Naive thymus-derived CD8-positive, alpha-beta T cell (primary cell): ENCODE measurements at places on chromosomes 6 and 20.

DNA sequence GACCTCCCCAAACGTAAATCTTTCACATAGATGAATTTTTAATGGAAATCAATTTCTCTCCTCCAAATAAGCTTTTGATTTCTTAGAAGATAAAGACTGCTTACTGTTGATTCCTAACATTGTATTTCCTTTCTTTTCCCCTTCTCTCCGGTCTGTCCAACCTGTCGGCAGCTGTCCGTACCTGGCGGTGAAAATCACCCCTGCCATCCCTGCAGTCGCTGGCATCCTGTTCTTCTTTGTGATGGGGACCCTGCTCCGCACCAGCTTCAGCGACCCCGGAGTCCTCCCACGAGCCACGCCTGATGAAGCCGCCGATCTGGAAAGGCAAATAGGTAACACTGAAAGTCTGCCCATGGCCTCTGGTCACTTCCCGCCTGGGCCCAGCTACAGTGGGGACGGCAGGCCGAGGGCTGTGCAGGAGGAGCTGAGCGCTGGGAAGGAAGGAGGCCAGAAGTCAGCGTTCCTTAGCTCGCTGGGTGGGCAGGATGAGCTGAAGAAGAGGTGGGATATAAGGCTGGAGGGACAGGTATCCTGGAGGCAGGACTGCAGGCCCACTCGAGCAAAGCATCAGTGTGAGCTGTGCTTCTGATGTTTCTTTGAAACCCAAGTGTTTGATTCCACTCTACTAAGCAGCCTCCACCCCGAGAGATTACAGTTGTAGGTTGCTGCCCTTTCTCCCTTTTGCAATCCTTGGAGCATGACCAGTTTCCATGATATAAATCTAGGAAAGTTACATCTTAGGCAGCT lies 161.6 kb downstream of the ZDHHC14 start:
- no peak for DNase-seq

GRCh38 chr6:128492386-128492785 lies 28.0 kb downstream of the PTPRK start:
- DNase-seq, result no peak

- no peak for DNase-seq
Observed at GRCh38 chr20:22411627-22412450, 172.5 kb downstream of the FOXA2 start.

DNA sequence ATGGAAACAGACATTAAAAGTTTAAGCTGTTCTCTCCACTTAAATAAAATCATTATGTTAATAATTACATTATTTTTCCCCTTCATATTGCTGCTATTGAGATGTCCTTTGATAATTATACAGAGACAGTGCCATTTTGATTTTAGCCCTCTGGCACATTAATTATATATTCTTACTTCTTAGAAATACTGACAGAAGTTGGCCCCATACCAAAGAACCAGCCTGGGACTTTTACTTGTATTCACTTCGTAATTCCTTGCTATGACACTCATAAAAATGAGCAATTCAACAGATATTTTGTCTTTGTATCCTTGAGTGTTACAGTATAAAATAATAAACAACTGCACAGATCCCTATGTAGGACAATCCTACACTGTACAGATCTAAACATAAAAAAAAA lies 743.7 kb downstream of the TBC1D32 start:
- DNase-seq, result no peak

GRCh38 chr6:129469070-129469662 lies 240.8 kb downstream of the ARHGAP18 start:
- DNase-seq, result no peak

DNA sequence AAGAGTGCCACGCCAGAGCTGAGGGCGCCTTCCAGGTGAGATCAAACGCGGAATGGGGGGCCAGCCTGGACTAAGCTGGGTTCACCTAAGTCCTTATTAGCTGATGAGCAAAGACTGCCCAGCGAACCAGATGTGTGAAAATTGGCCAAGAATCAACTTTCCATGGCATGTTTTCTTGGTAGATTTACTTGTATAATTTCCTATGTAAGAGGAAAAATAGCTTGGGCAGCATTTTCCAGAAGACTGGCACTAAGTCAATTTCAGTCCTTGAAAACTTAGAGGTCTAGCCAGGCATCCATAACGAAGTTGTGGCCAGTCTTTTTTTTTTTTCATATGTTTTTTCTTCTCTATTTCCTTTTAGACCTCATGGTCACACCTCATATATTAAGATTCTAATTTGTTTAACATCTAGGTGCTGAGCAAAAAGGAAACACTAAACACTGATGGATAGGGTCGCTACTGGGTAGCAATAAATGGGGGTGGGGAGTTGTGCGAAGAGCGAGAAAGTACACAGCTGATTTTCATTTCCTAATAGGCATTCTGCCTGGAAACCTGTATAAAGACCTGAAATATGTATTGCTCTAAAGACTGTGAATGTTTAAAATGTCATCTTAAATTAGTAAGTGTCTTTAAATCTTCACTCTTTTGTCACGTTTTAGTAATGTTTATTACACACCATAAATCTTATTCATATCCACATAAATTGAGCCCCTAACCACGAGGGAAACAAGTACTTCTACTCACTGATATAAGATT lies 188.8 kb downstream of the CD83 start:
- DNase-seq, result no peak

GRCh38 chr6:118494091-118494490 lies 54.0 kb upstream of the PLN start:
- no peak for DNase-seq

GRCh38 chr6:128638817-128639216 lies 118.4 kb upstream of the PTPRK start:
- no peak for DNase-seq

- DNase-seq, result no peak
Observed at GRCh38 chr20:18224968-18225568, 63.3 kb upstream of the ZNF133 start.

- no peak for DNase-seq
Observed at GRCh38 chr6:41784581-41785171, 2.8 kb upstream of the TOMM6 start.

DNA sequence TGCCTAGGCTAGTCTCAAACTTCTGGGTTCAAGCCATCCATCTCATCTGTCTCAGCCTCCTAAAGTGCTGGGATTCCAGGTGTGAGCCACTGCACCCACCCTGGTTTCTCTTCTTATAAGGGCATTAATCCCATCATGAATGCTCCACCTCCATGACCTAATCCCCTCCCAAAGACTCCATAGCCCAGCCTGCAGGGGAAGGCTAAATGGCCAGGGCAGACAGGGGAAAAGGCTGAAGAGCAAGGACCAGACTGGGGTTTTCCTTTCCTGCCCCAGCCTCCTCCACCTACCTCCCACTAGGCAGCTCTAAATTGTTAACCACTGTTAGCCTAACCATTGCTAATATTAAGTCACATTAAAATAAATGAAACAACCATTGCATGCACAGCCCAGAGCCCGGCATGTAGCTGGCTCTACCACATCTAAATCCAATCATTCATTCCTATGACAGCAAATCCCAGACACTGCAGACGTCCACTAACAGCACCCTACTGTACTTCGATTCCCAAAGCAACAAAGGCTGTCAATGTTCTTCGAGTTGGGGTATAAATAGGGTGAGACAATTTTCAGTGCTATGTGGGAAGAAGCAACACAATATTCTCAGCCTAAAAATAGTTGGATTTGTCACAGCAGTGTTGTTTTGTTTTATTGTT lies 243.2 kb upstream of the ARID1B start:
- no peak for DNase-seq

GRCh38 chr20:31833931-31834521 lies 11.4 kb downstream of the FOXS1 start:
- DNase-seq, result no peak

- DNase-seq, result no peak
Observed at GRCh38 chr6:127201321-127201720, 65.3 kb upstream of the RNF146 start.

GRCh38 chr6:108760126-108761050 lies 87.8 kb upstream of the ARMC2 start:
- no peak for DNase-seq

- DNase-seq, result no peak
Observed at GRCh38 chr20:40008177-40008576, 680.9 kb downstream of the MAFB start.

DNA sequence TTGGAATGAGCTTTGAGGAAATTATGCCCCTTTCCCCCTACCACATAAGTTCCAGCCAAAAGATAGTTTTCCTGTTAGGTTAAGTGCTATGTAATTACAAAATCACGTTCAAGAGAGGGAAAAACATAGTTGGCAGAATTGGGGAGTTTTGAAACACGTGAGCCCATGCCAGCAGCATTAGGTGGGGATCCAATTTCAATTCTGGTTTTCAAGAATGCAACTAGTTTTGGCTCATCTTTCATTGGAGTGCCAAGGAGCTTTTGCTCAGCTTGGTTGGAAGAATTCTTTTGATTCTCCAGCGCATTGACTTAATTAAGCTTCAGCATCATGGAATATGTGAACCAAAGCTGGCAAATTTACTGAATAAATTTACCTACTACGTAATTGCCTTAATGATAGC lies 95.9 kb downstream of the SAMD5 start:
- DNase-seq, result no peak
